ENCODE measurements at places on chromosomes 2 and 18.

DNA sequence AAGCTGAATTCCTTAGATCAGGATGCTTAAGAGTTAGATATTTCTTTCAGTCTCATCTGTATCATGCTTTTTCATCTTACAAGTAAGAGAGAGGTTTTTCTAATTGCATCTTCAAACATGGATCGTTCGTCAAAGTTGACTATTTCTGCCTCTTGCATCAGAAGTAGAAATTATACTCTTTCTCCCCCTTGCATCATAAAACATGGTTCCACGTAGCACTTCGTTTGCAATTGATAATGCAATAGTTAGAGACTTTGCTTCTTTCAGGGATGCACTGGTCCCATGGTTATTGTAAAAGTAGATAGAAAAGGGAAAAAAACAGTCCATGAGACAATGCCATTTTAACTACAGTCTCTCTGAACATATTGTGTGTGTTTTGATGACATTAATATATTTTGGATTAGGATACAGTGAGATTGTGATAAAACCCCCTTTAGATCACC is 75.1 kb upstream of the PARD3B start:
- no peak for DNase-seq

DNA sequence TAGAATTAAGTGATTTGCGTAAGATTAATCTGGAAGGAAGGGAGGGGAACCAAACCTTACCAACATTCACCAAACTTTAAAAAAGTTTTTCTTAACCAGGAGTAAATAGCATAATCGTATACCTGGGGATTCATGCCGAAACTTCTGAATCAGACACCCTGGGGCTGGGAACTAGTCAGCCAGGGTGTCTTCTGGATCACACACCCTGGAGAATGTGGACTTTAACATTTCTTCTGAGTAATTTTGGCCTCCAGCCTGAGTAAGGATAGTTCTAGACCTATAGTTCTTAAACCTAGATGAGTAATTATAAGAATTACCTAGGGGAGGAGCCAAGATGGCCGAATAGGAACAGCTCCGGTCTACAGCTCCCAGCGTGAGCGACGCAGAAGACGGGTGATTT is 44.1 kb upstream of the MEIS1 start:
- DNase-seq = no peak

DNA sequence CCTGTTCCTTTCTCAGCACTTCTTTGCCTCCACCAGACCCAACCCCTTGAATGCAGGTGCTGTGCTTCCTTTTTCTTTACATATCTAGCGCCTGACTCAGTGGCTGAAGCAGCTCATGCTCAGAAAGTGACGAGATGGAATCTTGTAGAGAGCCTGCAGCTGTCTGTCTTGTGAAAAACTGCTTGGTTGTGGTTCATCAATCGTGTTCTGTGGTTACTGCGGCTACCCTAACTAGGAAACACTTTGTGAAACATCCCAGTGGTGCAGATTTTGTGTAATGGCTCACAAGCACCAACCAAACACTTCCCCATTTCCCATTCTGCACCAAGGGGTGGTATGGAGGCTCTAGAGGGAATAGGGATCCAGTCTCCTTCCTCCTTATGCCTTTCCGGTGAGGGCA is 307.2 kb upstream of the MMADHC start:
- no peak for DNase-seq

GRCh38 chr18:67583621-67584020 is 67.1 kb upstream of the DSEL start:
- no peak for DNase-seq

- no peak for DNase-seq
Measured at GRCh38 chr2:45699032-45699658, 47.7 kb downstream of the PRKCE start.

DNA sequence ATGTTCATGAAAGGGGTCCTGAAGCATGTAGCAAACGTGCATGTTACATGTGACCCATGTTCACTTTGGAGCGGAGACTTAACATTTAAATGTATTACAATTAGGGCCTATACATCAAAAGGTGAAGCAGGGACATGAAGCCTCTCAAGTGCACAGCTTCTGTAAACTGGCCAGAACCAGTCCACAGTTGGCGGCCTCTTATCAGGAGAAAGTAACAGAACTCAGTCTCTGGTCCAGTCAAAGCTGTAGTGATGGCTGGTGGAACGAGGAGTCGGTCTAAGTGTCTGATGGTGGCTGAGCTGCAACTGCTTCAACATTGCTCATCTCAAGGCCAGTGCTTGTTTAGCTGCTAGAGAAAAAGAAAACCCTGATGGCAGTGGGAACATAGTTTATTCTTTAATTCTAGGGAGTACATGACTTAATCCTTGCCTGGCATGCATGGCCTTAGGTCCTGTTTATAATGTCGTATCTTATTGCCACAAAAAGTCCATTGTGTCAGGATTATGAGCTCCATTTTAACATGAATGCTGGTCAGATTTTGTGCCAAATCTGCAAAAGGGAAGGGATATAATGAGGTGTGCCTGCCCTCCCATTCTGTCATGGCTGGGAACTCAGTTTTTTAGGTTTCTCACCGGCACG is 22.2 kb upstream of the YES1 start:
- no peak for DNase-seq

DNA sequence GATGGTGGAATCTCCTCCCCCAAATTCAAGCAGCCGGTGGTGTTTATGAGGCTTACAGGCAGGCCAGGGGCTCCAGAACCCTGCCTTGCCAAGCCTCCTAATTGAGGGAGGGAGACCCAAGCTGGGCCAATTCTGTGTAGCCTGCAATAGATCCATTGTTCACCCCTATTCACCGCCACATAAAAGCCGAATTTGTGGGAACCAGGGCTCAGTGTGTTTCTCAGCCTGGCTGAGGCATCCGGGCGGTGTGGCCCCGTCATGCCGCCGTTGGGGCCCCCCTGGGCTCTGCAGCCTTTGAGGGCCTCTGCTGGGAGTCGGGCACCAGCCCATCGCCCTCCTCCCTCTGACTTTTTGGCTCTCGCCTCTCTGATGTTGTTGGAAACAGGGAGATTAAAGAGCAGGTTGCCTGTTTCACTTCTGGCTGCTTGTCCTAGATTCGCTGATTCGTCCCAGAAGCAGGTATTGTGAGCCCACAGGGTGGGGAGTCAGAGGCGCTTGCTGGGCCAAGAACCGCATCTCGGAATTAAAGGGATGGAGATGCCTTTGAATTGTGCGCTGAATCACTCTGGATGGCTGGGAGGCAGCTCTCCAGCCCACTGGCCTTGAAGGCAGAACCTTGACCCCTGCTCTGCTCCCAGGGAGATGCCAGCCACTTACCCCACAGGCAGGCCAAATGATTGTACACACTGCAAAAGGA is 14.7 kb upstream of the OTOS start:
- no peak for DNase-seq

GRCh38 chr2:240287496-240288086 is 147.1 kb upstream of the OTOS start:
- DNase-seq = no peak

DNA sequence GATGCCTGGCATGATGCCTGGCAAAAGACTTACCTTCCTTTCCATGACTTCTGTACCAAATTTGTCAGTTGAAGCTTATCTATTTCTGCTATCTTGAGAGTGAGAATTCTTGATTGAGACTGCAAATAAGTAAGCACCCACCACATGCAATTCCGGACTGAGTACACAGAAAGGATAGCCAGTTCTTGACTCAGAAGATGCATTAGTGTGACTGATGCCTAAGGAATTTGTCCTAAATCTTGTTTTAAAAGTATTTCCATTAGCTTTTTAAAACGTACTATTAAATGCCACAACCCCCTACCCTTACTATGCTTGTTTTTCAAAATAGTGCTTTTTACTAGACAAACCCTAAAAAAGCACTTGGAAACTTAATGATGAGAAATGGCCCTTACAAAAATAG is 545 bp downstream of the MPP4 start:
- no peak for DNase-seq

- no peak for DNase-seq
Measured at GRCh38 chr2:176961775-176962619, 250.6 kb upstream of the HNRNPA3 start.

GRCh38 chr2:9206991-9207640 is 504 bp downstream of the ASAP2 start:
- no peak for DNase-seq

- DNase-seq = no peak
Measured at GRCh38 chr2:170975127-170975942, 46.3 kb downstream of the GORASP2 start.

DNA sequence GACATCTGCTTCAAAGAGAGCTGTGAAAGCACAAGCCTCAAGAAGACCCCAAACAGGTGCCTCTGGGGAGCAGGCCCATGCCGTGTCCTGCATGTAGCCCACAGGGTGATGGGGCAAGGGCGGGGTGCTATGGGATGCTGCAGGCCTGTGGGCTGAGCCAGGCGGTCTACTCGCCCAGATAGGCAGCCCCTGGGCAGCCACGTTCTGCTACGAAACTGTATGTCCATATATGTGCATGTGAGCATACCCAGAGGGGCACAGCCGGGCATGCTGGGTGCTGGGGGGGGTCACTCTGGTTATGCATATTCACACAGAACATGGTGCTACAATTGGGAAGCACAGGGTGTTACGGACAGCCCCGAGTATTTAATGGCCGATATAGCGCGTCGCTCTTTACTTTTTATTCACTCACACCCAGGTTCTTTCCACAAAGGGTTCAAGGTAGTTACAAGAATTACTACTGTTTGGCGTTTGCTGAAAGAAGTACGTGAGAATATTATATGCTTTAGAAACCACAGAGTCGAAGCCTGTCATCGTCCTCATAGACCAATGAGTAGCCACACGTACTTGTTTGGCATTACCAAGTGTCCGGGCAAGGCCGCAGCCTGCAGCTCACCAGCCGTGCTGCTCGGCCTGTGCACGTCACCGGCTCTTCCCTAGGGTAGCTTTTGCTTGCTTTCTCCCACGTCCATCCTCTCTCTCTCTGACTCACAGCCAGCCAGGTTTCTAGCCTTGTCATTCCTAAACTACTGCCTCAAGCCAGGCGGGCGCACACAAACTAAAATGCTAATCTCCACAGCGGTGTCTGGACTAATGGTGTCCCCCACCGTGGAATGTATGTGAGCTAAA is 14.4 kb downstream of the MTERF4 start:
- DNase-seq = no peak

DNA sequence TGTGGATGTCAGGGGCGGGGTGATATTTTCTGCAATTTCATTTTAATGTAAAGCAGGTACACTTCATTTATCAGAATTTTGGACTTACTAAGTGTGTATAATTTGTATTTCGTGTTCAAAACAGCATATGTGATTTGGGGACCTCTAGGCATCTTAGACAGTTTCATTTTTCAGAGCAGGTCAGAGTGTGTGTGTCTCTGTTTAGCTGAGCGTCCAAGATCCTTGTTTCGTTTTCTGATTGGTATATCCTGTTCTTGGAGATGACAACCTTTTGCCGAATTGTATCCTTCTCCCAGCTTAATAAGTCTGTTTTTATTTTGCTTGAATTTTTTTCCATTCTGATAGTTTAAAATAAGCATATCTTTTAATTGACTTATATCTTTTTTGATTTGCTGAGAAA is 128.3 kb downstream of the KCNJ3 start:
- DNase-seq = no peak

GRCh38 chr2:239327536-239328350 is 73.1 kb downstream of the HDAC4 start:
- DNase-seq = no peak

GRCh38 chr2:231926180-231926741 is at the start of gene NPPC:
NPPC (minus strand) TSS chr2:231926396; CDS start chr2:231926249, 147 bp downstream.
- no peak for DNase-seq

GRCh38 chr2:135667045-135667444 is 74.6 kb upstream of the UBXN4 start:
- no peak for DNase-seq

DNA sequence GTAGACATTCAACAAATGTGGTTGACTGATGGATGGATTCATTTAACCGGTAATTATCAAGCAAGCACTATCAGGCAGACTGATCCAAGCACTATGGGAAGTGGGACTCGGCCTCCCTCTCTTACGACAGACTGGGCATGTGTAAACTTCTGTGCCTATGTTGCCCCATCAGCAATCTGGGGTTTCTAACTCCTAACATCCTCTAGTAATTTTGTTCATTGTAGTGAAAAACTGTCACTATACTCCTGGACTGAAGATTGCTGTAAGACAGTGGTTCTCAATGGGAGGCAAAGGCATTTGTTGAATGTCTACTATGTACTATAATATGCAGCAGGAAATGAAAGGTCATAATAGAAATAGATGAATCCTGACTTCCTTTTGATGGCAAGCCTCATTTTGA is 51.2 kb upstream of the CREB1 start:
- no peak for DNase-seq

DNA sequence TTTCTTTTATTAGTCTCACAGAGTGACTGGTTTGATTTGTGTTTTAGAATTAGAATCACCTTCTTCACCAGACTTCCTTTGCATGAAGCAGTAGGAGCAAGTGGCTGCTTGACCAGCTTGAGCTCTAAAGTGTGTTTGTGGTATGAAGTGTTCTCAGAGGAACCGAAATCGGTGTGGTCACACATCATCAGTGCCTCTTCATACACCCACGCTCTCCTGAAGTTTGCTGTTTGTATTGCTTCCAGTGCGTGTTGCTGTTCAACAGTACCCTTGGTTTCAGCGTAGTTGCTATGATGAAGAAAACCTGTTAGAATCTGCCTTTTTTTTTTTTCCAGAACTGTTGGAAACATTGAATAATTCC is 77.9 kb downstream of the LIMS1 start:
- DNase-seq = no peak

DNA sequence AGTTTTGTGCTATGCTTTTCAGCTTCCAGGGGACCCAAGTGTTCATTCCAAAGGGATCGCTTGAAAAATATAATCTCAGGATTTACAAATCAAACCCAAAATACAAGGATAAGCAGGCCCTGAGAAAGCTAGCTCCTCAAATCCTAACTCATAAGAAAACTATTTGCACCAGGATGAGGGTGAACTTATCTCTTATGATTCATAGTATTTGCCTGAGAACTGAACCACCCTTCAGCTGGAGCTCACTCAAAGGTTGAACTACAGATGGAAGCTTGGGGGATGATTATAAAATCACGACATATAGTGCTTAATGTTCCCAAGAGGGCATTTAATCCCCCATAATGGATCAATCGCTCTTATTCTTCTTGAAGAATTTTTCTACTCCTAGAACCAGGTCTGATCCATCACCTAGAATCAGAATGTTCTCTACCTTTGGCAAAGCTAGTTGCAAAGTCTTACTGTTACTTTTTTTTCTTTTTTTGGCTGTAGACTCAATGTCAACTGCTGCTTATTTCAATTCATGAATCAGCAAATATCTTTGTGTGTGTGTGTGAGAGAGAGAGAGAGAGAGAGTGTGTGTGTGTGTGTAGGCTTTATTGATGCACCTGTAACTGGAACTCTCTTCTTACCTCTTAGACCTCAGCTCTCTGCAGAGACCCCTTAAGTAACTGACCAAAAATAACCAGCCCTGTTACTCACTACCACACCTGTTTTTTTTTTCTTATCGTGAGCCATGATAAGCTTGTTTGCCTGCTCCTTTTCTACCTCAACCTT is 44.8 kb downstream of the ARL4C start:
- no peak for DNase-seq

Data from stimulated activated CD4-positive, alpha-beta T cell treated with anti-CD3 and anti-CD28 coated beads, Interleukin-1b, Interleukin-23, amount 100 ng/mL, for 1 hour (primary cell).